ENCODE measurements at places on chromosomes 13 and 19.

DNA sequence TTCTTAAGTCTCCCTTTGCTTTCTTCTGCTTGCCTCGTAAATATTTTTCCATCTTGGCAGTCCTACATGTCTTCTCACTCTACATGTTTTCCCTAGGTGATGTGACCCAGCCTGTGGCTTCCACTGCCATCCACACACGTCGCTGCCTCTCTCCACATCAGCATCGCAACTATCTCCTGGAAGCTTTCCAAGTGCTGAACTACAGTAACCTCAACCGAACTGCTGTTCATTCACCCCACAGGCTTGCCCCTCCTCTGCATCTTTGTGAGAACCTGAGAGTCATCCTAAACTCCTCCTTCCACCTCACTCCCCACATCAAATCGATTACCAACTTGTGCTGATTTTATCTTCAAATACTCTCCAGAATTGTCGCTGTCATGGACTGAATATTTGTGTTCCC lies 41.2 kb upstream of the USPL1 start:
- peak; percentile 69 for DNase-seq

DNA sequence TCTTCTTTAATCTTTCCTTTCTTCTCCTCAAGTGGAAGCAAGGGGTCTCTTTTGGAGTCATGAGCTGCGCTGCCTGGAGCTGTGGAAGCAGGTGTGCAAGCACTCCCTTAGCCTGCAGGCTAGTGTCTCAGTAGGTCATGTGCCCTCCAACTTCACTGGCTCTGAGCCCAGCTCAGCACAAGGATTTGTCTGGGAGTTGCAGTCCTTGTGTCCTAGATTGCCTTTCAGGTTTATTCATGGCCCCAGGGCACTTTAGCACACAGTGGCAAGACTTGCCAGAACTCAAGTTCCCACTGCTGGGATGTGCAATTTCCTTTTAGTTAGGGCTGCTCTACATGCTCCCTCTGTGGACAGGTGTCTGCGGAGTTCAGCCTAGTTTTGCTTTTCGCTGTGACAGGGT lies 211.7 kb downstream of the LIG4 start:
- no peak for DNase-seq

GRCh38 chr19:4173479-4174212 lies 8.7 kb downstream of the SIRT6 start:
- DNase-seq = no peak

GRCh38 chr13:73479351-73479750 lies 420.5 kb downstream of the KLF5 start:
- no peak for DNase-seq

GRCh38 chr19:2331601-2332246 lies 3.2 kb downstream of the SPPL2B start:
- no peak for DNase-seq

- no peak for DNase-seq
These were observed 12.6 kb downstream of the SCEL start for GRCh38 chr13:77548095-77548494.

- DNase-seq = no peak
These were observed 1217.5 kb downstream of the DIAPH3 start for GRCh38 chr13:58946274-58946673.

- no peak for DNase-seq
These were observed 18.0 kb downstream of the ZNF91 start for GRCh38 chr19:23377276-23377675.

- DNase-seq = no peak
These were observed 8.5 kb downstream of the ILF3 start for GRCh38 chr19:10662384-10663251.

- DNase-seq = no peak
These were observed 35.3 kb upstream of the NPAS1 start for GRCh38 chr19:46984077-46985010.

- DNase-seq = no peak
These were observed 30.1 kb upstream of the NFIC start for GRCh38 chr19:3336351-3336679.

GRCh38 chr19:28168557-28168956 lies 1044.4 kb downstream of the UQCRFS1 start:
- no peak for DNase-seq

GRCh38 chr19:30131246-30131645 lies 189.2 kb downstream of the URI1 start:
- no peak for DNase-seq
